GM12878 (cell line): ENCODE measurements at places on chromosomes 2 and 18.

- DNase-seq, result no peak
Observed at GRCh38 chr18:44466997-44467396, 213.7 kb upstream of the SETBP1 start.

DNA sequence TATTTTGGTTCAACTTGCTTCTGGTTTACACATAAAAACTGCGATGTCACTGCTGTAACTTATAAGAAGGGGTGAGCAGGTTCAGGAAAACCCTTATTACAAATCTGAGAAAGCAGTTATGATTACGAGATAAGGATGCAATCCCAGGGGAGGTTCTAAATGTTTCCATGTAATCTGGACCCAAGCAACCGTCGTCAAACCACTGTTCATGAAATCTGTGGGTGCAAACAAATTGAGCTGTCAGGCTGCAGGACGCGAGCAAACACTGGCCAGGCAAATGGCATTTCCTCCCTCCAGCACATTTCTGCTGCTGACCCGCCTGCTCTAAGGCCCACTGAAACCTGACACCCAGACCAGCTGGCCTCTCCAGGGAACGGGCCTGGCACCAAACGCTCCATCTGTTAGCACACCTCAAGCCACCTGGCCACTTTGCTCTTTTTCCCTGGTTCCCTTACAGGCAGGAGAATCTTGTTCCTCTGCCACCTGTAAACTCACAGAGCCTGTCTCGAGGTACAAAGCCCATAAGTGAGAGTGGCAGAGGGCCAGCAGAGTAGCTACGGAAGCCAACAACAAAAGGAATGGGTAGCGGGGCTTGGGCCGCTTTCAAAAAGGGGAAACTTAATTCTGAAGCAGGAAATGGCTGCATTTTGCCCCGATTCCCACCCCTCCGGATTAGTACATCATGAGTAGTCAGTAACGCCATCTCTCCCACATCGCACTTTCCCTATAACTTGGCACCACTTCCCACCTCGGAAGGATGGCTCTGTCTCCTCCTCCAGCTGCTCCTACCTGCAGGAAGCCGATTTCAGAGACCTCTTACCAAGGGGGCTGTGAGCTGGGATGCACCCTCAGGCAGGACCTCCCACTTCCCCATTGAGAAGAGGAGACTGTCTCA lies 26.5 kb downstream of the CRACDL start:
- no peak for DNase-seq

GRCh38 chr18:79915161-79916127 lies 36.0 kb downstream of the SLC66A2 start:
- DNase-seq, result no peak

DNA sequence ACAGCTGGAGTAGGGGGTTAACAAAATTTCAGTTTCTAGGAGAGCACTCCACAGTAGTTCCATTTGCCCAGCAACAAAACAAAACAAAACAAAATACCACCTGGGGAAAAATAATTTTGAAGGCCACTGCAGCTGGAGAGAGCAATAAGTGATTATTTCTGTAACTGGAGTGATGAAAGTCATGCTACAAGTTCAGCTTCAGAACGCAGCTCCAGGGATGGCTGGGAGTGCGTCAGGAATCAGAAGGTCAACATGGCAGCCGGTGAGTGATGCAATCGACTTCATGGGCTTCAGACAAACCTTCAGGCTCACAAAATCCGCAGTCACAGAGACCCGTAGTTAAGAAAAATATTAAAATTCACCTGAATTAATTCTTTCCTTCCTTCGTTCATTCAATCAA lies 41.0 kb downstream of the ABHD3 start:
- DNase-seq, result no peak
